ENCODE measurements at places on chromosomes 13 and 19.

- DNase-seq, result peak; percentile 95
Measured at GRCh38 chr19:29098863-29099481, 114.0 kb downstream of the UQCRFS1 start.

DNA sequence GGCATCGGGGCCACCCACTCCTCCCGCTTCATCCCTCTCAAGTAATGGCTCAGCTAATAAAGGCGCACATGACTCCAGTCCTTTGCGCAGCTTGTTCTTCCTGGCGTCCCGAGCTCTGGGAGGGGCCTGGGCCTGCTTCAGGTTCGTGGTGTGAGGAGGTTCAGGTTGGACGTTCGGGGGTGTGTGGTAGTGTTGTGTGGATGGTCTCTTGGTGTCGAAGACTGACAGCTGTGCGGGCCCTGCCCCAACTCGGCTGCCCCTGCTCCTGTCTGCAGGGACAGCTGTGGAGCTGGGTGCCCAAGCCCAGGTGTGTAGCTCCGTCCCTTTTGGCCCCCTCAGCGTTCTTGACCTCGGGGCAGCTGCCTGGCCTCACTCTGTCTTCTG lies 2.2 kb downstream of the RPS15 start:
- DNase-seq, result no peak

GRCh38 chr19:56976995-56977906 lies 136.7 kb upstream of the PEG3 start:
- no peak for DNase-seq

DNA sequence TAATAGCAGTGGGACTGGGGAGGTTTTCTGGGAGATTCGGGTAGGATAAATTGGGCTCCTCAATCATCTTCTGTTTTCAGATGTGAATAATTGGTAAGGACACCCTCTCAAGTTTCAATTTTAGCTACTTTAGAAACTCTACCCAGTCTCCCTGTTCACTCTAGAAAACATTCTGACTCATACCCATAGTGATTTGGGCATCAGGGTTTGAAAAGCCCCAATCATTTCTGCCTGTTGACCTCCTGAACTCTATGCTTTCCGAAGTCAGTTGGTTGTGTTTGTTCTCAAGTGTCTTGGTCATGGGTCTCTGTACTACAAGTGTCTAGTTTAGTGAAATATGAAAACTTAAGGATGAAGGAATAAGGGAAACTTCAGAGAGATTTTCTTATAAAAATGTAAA lies 911.3 kb upstream of the GPC6 start:
- DNase-seq, result no peak

DNA sequence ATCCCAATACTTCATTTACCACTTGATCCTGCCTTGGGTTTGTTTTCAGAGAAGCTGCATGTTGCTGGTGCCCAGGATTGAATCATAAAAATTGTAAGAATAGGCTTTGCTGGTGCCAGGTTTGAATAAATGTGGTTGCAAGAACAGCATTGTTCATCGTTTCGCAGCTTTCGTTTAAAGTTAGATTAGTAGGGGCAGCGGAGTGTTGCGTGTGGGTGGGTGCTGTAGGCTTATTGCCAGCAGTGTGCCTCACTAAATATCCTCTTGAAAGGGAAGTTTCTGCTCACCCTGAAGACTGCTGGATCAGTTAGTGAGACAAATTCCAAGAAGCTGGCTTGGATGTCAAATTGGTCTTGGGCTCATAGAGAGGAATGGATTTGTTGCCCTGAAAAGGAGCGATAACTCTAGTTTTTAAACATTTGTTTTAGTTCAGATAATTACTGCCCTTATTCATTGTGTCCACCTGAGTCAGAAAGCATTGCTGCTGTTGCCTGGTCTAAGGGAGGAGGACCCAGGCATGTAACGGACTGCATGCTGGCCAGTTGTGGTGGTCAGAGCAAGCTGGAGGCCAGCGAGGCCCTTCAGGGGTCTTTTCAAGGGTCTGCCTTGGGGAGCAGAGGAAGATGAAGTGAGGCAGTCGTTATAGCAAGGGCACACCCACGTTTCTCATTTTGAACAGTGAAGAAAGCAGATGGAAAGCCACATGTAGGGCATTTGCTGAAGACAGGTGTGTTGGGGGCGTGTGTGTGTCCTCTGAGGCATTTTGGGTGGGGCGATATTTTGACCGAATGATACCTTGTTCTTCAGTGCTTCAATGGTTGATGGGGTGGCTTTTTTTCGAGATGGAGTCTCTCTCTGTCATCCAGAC lies 8.5 kb downstream of the ILF3 start:
- peak; percentile 21 for DNase-seq

- no peak for DNase-seq
Measured at GRCh38 chr13:29920025-29920643, 69.7 kb upstream of the UBL3 start.

DNA sequence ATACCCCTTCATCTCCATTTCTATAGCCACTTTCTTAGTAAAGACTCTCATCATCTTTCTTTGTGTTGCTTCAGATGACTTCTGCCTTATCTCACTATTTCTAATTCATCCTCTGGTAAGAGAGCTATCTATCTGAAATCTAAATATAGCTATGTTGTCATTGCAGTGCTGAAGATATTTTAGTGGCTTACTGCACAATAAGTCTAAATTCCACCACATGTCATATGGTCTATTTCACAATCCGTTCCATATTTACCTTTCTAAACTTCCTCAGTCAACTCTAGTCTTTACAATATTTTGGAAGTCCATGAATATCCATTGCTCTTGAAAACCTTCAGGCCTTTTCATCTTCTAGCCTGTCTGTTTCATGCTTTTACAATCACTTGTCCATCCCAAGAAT lies 465.1 kb upstream of the SLC10A2 start:
- no peak for DNase-seq

- DNase-seq, result no peak
Measured at GRCh38 chr13:62251734-62252133, 836.1 kb upstream of the PCDH20 start.

DNA sequence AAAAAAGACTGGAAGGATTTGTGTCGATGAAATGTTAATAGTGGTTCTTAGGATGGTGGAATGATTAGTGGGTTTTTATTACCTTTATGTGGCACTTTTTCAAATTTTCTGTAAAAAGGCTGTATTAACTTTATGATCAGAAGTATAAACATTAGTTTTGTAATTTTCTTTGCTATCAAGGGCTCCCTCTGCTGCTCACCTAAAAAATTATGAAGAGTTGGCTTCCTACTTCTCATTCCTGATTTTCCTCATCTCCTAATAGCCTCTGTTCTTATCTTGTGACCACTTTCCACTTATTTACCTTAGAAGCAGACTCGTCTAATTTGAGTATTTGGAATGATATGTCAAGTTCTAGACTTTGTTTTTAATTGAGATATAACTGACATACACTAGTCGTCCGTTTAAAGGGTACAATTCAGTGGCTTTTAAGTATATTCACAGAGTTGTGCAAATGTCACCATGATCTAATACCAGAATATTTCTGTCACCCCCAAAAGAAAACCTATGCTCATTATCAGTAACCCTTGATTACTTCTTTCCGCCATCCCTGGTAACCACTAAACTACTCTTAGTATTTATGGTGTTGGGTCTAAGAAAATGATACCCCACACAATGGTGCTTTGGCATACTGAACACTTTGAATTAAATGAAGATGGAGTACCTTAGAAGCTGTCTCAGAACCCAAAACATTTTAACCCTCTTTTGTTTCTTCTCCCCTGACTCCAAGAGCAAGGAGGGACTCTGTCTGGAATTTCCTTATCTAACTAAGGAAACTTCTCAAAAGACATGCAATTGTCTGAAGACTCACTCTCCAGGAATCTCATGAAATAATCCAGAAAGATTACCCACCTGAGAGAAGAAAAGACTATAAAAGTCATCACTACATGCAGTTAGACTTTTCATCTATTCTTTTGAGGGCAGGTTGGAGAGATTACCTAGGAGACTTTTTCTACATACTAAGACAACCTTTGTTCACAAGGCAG lies 311.3 kb downstream of the DLEU7 start:
- DNase-seq, result peak; percentile 53

DNA sequence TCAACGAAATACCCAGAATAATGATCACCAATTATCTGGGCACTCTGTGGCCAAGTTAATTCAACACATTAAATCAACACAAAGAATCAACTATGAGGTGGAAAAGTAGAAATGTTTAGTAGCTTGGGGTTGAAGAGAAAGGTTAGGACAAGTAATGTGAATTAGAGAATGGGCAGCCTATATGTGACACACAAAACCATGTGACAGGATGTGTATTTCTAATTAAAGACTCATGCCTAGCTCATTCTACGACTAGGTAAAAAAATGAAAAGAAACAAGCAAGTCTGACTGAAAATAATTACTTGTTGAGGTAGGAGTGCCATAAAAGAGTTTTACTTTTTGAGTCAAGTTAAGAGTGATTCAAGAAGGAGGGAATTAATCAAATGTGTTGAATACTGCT lies 2646.0 kb upstream of the PCDH20 start:
- no peak for DNase-seq

- DNase-seq, result no peak
Measured at GRCh38 chr13:22717036-22717435, 463.7 kb upstream of the SGCG start.

- no peak for DNase-seq
Measured at GRCh38 chr13:97976610-97977521, 23.4 kb downstream of the IPO5 start.

All from AG10803 (cell line).